ENCODE measurements at places on chromosomes 3 and 15.

DNA sequence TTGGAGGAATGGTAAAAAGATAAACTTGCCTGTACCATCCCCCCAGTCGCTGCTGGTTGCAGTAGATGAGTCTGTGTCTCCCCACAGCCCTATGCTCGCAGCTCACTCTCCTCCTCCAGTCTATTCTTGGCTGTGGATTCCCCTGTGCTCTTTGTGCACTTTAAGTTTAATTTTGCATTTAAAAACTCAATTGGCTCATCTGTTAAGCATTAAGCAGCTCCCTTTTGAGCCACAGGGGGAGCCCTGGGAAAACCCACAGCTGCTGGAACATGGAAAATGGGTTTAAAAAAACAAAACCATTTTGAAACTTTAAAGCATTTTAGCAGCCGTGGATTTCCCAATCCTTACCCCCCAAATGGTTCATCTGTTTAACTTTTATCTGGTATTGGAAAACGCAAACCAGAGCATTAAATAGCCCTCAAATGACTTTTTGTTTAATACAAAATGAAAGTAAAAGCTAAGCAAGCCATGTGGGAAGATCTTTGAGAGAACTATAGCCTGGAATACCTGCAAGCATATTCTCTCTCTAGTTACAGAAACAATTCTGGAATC, 536.9 kb downstream of the ZIC1 start:
- DNase-seq: no peak

- DNase-seq: no peak
These were observed 11.6 kb downstream of the PCSK6 start for GRCh38 chr15:101477851-101478362.

DNA sequence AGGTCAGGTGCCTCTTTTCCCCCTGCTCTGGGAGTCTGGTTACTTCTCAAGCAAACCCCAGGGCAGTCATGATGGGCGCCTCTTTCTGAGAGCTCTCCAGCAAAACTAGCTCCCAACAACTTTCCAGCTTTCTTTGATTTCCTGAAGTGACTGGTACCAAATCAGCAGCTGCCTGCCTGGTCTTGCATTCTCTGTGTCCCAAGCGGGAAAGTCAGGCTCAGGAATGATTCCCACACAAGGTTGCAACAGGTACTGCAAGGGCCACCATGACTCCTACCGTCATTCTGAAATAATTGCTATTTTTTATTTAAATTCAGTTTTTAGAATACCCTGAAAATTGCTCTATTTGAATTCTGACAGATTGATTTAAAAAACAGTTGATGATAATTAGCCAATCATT, 658.7 kb downstream of the SQOR start:
- no peak for DNase-seq

DNA sequence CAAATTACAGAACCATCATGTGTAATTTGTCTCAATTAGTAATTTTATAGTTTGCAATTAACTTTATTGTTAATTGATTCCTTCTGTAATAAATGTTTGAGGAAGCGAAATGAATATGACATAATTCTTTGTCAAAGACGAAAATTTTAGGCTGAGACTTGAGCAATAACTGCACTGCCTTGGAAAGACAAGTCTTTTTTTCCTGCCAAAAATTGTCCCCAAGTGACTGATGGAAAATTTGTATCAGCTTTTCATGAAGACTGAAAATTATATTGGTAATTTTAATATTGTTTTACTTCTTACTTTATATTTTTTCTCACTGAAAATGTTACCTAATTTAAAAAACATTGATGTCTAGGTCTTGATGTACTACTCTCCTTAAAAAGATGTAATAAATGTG, 622.6 kb downstream of the NLGN1 start:
- no peak for DNase-seq

Data from activated CD8-positive, alpha-beta memory T cell treated with anti-CD3 and anti-CD28 coated beads for 1 hour (primary cell).